Activated naive CD4-positive, alpha-beta T cell (primary cell): ENCODE measurements at places on chromosomes 1 and 21.

DNA sequence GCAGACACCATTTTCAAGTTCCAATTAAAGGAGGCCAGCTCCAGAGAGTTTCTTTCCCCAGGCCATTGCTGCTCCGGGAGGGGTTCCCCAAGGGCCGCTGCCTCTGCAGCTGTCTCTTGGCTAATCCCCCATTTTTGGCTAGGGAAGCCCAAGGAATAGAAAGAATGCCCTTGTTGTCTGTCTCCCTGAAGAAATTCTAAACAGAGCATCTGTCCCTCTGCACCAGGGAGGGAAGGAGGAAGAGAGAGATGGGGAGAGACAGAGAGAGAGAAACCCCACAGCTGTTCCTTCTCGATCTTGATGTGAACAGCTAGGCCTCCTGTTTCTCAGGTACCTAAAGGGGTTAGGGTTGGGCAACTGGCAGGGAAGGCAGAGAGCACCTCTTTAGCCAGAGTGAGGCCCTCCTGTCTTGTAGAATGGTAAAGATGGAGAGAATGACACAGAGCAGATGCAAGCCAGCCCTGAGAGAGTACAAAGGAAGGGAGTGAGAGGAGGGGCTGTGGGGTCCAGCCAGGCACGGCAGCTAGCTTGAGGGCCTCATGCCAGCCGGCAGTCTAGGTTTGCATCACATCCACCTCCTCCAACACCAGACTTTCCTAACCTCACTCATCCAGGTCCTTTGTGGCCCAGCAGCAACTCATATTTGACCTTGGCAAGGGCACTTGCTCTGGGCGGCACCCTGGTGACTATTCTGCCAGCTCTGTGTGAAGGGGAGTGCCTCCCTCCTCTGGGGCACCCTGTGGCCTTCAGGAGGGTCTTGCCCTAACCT is 13.1 kb downstream of the OPTC start:
- DNase-seq = no peak

GRCh38 chr1:176896216-176896615 is 268.3 kb downstream of the ASTN1 start:
- no peak for DNase-seq

GRCh38 chr1:3319874-3320245 is 134.6 kb upstream of the ARHGEF16 start:
- no peak for DNase-seq

- no peak for DNase-seq
Observed at GRCh38 chr21:14488672-14489204, 57.4 kb downstream of the SAMSN1 start.

GRCh38 chr21:16071761-16072160 is 342.0 kb downstream of the USP25 start:
- DNase-seq = no peak

DNA sequence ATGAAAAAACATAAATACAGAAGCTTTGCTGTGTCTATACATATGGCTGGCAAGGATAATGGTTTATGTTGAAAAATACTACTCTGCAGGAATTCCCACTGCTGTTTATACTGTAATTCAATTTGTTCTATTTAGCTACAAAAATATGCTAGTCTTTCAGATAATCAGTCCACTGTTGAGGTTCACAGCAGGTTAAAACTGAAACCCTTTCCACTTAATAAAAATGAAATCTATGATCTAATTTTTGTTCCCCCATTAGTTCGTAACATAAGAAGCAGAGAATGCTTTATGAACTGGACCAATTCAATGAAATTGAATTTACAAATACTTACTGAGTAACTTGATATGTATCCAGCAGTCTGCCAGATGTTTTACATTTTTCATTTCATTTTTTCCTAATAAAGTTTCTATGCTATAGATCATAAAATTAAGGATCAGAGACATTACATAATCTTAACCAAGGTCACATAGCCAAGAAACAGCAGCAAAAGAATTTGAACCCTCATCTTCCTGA is 360.1 kb upstream of the BEND5 start:
- DNase-seq = no peak

DNA sequence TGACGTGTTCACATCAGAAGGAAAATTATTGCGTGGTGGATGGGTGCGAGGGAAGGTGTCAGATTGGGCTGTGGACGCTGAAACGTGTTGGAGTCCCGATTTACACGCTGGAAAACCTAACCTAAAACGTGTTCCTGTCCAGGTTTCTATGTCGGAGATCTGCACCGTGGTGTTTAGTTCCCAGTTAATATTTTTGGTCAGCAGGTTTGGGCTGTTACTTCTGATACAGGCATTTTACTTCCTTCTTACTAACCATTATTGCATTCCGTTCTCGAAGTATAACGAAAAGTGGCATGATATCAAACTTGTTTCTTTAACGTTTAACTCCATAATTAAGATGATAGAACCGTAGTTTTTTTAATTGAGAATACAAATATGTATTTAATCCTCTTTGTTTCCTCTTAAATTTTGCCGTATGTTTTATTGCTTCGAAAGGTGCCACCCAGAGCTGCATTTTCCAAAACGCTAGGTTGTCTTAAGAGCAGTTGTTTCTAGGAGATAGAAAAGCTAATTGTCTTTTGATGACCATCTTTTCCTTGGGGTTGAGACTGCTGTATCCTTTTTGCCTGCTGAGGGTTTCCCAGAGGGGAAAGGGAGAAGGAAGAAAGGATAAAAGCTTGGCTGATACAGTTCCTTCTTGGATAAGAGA is 1.3 kb downstream of the ADARB1 start:
- no peak for DNase-seq

- DNase-seq = no peak
Observed at GRCh38 chr1:21338573-21339355, 48.5 kb upstream of the ECE1 start.

DNA sequence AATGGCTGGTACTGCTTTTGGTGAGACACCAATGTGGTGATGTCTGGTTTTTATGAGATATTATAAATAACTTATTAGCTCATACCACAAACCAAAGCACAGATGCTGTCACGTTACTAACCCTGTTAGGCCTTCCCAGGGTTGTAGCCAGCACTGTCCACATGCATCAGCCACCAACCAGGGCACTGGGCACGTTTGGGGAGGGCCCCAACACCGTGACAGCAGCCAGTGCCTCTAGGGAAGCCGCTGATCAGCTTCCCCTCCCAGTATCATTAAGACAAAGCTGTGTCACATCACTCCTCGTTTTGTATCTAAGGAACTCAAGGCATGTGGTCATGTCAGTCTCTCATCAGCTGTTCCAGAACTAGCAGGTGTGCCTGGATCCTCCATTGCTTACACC is 13.9 kb downstream of the URB1 start:
- no peak for DNase-seq

- peak; percentile 49 for DNase-seq
Observed at GRCh38 chr1:155085504-155086127, 7.0 kb downstream of the EFNA3 start.

GRCh38 chr1:40096646-40096976 is 441 bp downstream of the PPT1 start:
- DNase-seq = no peak

DNA sequence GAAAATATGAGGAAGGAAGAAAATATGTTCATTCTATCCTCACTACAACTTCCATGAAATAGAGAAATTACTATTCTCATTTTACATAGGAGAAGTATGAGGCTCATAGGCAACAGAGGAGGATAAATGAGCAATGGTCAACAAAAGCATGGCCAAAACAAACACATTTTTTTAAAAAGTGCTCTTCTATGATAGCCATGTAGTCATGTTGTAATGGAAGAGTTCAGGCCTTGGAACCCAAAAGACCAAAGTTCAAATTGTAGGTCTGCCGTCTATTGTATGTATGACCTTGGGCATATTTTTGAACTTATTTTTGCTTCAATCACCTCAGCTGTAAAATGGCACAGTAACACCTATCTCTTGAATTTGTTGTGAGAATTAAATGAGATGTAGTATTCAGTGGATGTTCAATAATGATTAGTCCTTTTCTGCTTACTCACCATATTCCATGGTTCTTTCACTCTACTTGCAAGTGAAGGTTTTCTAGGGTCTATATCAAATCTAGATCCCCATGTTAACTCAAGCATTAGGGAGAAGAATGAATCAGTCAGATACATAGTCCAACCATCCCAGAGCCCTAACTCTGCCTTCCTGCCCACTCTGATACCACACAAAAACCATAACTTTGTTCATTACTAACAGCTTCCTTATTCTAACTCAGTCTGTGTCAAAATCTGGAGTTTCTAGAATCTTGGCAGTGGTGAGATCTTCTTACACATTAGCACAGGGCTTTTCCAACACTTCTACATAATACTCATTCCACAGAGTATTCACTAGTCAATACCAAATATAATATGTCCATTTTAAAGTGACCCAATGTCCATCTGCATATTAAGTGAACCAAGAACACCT is 353.2 kb downstream of the PLPP3 start:
- no peak for DNase-seq

DNA sequence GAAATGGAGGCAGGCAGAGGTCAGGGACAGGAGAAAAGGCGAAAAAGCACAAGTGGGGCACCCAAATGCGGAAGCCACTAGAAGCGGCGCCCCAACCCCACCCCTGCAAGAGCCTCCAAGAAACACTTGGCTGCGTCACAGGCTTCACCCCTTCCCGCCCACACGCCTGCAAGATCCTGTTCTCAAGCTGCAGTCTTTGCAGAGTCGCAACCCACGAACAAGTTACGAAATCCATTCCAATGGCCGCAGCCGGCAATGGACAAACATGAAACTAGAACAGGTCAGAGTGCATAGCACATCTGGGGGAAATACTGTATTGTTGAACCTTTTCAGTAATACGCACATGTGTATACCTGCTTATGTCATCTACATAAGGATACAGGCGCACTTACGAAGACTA is 103.6 kb downstream of the PSMG1 start:
- DNase-seq = no peak

- no peak for DNase-seq
Observed at GRCh38 chr1:33381977-33382376, 48.9 kb downstream of the PHC2 start.

DNA sequence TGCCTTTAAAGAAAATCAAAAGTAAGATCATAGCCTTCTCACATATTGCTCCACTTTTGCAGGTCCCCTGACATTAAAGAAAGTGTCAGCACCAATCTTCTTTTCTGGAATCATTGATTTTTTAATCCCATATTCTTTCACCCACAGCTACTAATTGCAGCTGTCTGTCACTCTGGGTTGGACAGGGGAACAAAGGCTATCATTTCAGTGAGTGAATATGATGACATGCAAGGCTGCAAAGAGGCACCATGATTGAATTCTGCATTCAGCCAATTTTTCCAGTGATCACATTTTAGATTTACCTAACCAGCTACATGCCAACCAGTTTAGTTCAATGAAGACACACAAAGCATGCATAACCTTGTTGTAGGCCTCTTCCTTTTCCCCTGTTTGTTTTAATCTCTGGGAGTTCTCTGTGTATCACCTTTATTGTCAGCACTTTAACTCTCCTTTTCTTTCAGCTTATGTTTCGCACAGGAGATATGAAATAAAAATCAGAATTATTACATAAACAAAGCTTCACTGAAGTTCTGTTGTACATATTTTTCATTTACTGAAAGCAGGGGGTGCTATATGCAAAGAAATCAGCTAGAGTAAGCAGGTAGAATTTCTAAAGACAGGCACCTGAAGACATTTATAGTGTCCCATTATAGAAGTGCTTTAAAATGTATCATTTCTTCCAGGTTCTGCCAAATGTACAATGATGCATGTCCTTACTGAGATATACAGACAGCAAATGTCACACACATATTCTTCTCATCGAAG is 584.8 kb downstream of the PLA2G4A start:
- DNase-seq = no peak

DNA sequence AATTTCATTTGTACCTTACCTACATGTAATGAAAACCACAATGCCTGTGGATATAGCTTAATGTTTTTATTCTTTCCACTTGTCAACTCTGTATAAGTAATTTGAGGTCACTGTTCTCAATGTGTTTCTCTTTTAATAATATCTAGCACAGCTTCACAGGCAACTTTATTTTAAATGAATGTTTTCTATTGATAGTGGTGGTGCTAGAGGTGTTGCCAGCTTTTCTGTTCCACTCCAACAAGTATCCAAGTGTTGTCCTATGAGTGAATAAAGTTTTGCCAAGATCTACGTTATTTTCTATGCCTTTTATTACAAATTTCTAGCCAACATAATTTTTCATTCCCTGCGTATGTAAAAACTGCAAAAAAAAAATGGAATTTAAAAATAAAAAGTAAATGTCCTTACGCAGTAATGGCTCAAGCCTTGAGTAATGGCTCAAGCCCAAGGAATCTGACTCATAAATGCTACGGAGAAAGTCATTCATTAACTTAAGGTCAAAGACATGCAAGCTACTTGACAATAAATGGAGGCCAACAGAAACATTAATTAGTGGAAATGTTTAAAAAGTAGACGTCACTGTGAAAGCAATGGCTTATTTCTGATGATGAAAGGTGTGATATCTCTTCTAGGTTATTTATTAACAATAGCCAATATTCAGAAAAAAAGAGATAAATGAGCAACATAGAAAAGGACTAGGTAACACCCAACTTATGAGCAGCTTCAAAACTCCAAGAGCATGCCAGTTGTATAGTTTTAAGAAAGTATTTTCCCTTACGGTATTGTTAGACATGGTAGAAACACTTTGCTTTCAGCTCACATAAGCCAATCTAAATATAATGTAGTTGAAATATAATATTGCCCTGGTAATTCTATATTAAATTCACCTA is 71.4 kb downstream of the SLC44A5 start:
- no peak for DNase-seq

DNA sequence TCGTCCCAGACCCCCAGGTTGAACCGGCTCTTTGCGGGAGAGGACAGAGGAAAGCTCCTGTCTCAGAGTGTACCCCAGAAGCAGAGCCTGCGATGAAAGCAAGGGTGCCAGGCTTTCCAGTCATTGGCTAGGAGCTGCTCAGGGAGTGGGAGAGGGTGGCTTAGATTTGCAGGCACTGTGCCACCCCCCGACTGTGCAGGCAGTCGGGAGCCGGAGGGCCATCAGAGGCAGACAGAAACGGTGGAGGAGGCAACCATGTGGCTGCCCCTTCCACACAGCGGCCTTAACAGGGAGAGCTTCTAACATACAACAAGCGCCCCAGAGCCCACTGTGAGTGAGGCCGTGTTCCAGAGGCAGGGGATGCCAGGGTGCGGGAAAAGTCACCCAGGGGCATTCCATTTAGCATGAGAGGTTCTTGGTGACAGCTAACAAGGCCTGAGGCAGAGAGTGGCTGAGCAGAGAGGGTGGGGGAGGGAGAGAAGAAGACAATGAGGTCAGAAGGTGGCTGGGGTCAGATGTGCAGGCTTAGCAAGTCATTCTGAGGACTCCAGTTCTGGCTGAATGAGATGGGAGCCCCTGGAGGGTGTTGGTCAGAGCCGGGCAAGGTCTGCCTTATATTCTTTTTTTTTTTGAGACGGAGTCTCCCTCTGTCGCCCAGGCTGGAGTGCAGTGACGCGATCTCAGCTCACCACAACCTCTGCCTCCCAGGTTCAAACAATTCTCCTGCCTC is 9.5 kb upstream of the C1orf167 start:
- no peak for DNase-seq

- no peak for DNase-seq
Observed at GRCh38 chr1:170196490-170197236, 50.9 kb downstream of the NTMT2 start.

- no peak for DNase-seq
Observed at GRCh38 chr1:158002022-158002630, 8.7 kb downstream of the KIRREL1 start.

GRCh38 chr1:156146020-156146768 is 7.2 kb upstream of the SEMA4A start:
- no peak for DNase-seq

GRCh38 chr21:43865540-43866259 is 677 bp downstream of the AGPAT3 start:
- DNase-seq = no peak

GRCh38 chr1:228423404-228424053 is 6.9 kb upstream of the TRIM17 start:
- no peak for DNase-seq
